ENCODE measurements at places on chromosomes 6 and 20.

DNA sequence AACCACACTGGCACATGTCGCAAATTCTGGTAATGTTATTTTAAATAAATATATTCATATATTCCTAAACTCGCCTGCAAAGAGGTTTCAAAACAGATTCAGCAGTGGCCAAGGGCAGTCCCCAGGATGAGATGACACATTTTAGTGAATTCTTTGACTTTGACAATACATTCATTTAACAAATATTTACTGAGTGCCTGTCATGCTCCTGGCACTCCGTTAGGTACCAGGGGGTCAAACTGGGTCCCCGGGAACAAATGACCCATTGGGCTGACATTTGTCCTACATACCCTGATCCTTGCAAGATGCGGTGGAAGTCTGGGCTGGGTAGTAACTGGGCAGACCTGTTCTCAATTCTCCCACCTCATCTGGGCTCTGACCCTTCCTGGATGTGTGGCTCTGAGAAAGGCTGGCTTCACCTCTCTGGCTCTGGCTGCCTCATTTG, 74.9 kb downstream of the FYN start:
- no peak for DNase-seq

DNA sequence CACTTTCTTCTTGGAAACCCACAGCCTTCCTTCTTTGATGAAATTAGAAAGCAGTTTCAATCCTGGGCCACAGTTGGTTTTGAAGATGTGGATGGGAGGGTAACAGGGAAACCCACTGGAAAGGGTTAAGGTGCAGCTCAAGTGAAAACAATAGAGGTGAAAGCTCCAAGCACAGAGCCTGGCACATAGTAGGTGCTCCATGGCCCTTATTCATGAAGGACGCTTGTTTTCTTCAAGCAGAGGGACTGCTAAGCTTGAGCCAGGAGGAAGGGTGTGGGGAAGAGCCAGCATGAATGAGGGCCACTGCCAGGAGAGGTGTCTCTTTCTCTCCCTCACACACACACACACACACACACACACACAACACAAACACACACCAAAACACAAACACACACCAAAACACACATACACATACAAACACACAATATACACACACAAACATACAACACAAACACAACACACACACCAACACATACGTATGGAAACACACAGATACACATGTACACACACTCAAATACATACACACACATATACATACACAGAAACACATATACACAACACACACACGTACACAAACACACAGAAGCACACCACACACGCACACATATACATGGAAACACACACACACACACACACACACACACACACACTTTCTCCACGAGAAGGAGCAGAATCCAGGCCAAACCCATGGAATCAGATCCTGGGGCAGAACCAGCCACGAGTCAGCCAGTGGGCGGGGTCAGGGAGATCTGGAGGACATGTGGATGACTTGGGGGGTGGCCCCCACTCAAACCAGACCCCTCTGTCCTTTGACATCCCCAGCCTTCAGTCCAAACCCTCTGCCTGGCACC, 23.7 kb upstream of the RBPJL start:
- DNase-seq: no peak

DNA sequence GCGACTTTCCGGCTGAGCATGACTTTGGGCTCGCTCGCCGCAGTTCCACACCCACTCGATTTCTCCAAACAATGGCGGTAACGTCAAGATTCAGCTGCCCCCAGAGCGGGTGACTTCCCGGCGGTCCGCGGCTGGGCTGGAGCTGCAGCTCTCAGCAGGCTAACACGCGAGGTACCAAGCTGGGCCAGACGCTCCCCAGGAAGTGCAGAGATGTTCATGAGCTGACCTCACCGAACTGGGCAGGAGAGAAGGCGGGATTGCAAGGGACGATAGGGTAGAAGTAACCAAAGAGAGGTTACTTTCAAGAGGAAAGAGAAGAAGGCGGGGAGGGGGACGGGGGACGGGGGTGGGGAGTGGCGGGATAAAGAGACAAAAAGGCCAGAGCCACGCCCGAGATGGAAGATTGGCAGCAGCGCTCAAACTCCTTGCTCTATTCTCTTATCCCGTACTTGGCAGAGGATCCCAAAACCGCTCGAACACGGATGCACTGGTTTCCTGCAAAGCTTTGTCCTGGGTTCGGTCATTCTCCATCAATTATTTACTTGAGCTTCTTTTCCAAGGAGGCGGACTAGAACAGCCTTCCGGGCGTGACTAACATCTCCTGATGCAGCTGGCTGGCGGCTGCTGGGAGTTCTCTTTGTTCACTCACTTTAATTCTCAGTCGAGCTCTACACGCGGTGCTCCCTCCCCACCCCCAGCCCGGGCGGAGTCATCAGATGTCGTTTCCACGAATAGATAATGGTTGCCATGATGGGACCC, at the start of gene MTCL3:
Gene MTCL3 (minus strand): TSS at position 626 of the 759 bp plus-strand sequence.
- DNase-seq: peak; percentile 95

DNA sequence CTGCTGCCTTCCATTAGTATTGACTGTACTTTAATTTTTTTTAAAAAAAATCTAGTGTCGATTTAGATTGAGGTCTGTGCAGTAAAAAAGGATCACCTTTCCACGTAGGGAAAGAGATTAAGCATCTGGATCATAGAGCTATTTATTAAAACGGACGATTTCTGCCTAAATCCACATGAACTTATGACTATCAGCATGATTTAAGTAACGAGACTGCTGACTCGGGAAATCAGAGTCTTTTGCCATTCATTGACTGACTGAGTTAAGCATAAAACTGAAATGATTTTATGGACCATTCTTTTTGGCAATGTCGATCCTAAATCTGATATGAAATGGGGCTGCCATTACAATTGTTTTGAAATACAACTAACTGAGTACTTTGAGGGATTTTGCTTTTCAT, 261.7 kb downstream of the SAMD5 start:
- no peak for DNase-seq

- no peak for DNase-seq
These were observed 161.1 kb upstream of the CARMIL1 start for GRCh38 chr6:25118038-25118437.

DNA sequence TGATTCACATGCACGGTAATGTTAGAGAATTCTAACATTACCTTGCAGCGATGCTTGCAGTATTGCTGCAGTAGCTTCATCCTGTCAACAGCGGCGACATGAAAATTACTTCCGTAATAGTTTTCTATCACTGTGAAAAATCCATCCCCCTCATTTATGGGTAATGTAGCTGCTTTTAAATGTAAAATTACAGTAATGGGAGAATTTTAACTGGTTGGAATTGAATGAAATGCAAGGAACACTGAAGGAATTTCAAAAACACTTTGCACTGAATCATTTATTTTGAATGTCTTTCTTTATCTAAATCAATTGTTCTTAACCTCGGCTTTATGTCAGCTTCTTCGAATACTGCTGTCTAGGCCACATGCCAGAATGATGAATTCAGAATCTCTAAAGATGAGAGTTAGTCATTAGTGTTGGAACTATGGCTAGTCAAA, 102.4 kb upstream of the HIVEP1 start:
- DNase-seq: no peak

DNA sequence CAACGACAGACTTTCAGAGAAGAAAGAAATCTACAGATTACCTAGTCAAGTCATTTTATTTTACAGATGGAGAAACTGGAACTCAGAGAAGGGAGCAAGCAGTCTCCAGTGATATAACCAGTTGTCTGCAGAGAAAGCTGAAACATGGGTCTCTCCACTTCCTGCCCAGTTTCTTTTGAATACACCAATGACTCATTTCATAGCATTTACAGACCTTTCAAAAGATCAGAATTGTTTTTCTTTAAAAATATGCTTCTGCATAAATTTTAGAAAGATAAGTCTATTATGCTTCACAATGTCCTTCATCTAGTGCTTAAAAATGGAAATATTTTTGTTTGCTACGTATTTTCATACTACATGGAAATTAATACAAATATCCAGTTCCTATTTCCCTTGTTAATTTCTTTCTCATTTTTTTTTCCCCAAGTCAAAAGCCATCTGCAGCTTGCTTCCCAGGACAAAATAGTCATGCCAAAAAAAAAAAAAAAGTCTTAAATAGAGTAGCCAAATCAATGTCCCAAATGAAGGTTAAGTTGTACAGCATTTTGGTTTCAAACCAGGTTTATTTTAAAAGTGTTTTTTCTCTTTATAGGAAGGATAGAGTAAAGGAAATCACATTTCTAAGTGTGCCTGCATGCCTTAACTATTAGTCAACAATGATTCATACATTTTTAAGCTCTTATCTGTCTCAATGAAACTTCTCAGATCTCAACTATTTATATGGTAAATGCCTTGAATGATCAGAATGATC, 36.9 kb downstream of the ARHGAP18 start:
- no peak for DNase-seq

GRCh38 chr6:113562248-113562647, 294.9 kb upstream of the MARCKS start:
- DNase-seq: no peak

DNA sequence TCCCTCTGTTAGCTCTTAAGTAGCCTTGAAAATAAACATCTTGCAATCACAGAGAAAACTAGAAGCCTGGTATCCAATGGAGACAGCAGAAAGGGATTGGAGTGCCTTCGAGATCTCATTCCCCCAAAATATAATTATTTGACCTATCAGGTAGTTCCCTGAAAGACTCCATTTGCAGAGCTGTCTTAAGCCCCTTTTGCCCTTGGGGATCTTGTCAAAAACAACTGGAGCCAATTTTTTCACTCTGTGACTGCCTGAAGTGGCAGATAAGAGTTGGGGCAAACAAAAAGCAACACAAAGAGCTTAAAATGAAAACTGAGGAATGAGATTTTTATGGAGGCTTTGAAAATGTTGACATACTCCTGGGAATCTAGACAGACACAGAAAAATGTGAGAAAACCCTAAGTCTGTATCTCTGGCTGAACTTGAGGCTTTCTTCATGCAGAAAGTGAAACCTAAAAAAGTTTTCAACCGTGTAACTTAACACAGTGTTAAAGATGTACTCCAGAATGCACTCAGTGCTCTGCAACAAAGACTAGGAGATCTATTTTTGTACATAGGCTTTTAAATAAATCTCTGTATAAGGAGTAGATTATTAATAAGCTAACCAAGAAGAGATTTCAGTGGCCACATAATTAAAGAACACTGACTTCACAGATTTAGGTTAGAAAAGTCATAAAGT, 971.1 kb upstream of the MAN1A1 start:
- DNase-seq: no peak

- no peak for DNase-seq
These were observed 146.7 kb upstream of the ATXN1 start for GRCh38 chr6:16907991-16908390.

DNA sequence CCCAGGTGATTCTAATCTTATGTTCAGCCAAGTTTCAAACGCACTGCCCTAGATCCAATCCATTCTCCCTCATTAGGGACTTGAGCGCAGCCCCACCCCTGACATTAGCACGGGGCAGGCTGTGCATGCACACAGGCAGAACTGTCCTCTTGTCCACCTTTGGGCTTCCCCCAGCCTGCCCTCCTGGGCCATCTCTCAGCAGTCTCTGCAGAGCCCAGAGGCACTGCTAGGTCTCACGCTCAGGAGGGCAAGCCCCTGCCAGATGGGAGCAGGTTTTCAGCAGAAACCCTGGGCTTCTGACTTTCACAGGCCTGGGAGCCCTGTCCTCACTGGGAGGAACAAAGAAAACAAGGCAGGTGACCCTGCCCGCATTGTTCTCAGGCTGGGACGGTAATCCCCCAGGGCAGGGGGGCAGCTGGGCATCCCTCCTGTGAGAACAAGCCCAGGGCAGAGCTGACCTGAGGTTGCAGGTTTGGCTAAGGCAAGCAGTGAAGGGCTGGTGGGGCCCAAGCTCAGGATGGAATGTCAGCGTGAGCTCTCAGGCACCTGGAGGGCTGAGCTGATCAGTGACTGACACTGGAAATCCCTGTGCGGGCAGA, 24.5 kb downstream of the KCNK5 start:
- no peak for DNase-seq

DNA sequence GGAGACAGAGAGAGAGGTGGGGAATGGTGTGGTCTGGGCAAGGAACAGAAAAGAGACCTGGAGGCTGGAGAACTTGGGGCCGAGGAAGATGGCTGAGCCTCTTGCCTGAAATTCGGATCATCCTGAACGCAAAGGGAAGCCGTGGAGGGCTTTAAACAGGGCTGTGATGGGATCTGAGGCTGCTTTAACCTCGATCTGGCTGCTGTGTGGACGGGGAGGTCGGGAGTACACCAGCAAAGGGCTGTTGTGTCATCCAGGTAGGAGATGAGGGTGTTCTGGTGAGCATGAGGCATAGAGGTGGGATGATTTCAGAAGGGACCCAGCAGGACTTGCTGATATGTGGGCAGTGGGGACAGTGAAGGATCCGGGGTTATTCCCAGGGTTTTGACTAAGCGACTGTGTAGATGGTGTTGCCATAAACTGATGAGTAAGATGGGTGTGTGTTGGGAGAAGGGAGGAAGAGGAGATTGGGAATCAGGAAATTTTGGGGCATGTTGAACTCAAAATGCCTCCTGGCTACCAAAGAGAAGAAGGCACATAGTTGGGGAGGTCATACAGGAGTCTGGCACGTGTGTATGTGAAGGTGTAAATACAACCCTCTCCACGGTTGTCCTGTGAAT, 158.5 kb downstream of the NFATC2 start:
- DNase-seq: no peak

- no peak for DNase-seq
These were observed 437.7 kb downstream of the COL12A1 start for GRCh38 chr6:74768120-74768519.

- no peak for DNase-seq
These were observed 74.3 kb upstream of the EMILIN3 start for GRCh38 chr20:41440882-41441281.

- DNase-seq: no peak
These were observed 22.3 kb downstream of the ACTR5 start for GRCh38 chr20:38770546-38770945.

- DNase-seq: no peak
These were observed 12.6 kb downstream of the DYNLT1 start for GRCh38 chr6:158631678-158632537.

- DNase-seq: no peak
These were observed 6.6 kb downstream of the CST8 start for GRCh38 chr20:23497536-23497935.

DNA sequence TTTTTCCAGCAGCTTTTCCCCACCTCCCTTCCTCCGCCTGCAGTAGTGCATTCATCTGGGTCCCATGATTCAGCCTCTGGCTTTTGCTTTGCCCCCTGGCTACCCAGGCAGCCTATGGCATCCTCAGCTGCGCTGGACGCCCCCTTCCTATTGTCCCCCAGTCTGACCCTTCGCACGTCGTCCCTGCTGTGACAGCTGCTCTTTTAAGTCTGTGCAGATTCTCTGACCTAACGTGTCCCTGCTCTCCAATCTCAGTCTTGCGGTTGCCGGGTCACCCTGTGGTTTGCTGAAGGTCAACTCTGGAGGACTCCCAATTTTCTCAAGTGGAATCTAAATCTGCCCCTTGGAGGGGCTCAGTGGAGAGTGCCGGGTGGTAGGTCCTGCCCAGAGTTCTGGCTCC, 294.3 kb downstream of the CDC5L start:
- DNase-seq: no peak

DNA sequence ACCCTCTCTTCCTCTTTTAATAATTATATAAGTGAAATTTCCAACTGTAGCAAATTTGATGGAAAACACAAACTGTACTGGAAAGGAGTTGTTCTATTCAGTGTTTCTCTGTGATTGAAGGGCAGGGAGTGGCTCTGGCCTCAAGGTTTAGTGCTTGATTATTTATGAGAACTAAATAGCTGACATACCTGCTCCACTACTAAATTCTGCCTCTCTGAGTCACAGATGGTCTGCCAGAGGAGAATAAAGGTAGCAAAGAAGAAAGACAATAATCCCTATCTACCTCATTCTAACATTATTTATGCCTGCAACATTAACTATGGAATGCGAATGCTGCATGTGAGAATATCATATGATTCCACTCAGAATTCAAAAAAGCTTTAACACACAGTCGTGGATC, 9.3 kb downstream of the BMP5 start:
- DNase-seq: no peak

GRCh38 chr20:9390441-9390840, 123.9 kb upstream of the LAMP5 start:
- no peak for DNase-seq
